ENCODE measurements at places on chromosomes 1 and 21. TPM values are rescaled to one million over a fixed set of nuclear protein-coding genes. Genes with fewer than 3 reads are reported as not detected.

GRCh38 chr1:22869325-22869724 lies 103.3 kb downstream of the LACTBL1 start:
- no peak for DNase-seq

GRCh38 chr1:197399755-197400521 lies 131.9 kb downstream of the CRB1 start:
- no peak for DNase-seq

DNA sequence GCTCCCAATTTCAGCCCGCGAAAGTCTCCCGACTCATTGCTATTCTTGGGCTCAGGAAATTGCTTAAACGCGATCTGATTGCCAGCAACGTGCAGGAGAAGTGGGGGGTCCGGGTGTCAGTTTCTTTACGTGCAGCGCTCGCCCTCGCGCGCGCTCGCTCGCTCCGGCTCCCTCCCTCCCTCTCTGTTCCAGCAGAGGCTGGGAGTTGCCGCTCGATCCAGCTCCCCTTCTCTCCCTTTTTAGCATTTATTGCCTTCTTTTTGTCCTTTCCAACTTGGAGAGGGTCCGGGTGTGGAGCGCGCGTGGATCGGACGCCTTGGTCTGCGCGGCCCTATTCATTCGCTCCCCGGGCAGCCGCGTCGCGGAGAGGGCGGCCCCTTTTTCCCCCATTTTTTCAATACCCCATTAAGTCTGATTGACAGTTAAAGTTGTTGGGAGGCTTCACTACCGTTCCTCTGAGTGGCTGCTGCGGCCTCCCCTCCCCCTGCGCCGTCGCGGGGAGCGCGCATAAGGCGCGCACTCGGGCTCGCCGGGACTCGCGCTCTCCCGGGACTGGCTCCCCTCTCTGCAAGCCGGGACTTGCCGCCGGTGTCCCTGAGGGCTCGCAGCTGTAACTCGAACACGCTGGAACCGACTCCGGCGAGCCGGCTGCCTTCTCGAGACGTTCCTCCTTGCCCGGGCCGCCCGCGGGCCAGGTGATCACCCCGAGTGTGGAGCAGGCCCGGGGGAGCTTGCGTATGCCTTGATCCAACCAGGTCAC lies at the start of gene DHRS3:
Gene DHRS3 (minus strand): TSS at position 310 of the 760 bp plus-strand sequence. CDS start 862 bp downstream, outside the sequence.
- DNase-seq, result peak; percentile 93

The SH3BGRL3 gene
- 12.5 TPM for total RNA-seq

DNA sequence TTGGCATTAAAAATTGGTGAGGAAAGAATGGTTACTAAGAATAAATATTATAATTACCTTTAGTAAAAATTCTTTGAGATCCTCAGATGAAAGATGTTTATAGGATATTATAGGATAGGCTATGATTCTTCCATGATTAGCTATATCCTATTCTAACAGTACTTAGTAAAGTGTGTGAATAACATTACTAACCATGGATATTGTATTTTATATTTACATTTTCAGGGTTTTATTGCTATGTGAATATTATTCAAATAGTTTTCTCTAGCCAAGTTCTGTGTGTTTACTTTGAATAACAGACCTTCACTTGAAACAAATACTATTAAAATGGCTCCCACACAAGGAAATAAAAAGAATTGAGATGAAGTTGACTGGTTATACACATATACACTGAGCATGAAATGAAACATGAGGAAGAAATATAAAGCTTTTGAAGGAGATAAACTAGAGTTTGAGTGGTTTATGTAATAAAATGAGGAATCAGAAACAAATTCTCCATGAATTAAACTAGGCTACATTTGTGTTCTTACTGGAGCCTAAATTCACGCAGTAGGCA lies 479.4 kb upstream of the PKN2 start:
- DNase-seq, result no peak

DNA sequence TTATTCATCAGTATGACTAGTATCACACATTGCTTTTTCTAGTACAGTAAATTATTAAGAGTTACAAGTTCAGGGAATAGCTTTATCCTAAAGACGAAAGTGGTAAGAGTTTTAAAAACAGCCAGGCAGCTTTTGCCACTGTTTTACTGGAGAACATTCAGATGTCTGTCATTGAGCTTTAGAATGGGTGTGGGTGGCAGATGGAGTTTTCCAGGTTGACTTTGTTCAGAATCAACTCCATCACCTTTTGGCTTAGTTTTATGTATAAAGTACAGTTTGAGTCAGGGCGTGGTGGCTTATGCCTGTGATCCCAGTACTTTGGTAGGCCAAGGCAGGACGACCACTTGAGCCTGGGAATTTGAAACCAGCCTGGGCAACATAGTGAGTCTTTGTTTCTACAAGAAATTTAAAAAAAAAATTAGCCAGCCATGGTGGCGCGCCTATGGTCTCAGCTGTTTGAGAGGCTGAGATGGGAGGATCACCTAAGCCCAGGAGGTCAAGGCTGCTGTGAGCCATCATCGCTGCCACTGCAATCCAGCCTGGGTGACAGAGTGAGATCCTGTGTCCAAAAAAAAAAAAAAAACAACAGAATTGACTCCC lies 29.9 kb upstream of the PLEKHM2 start:
- no peak for DNase-seq

GRCh38 chr1:167676205-167676915 lies 45.4 kb upstream of the MPZL1 start:
- no peak for DNase-seq

DNA sequence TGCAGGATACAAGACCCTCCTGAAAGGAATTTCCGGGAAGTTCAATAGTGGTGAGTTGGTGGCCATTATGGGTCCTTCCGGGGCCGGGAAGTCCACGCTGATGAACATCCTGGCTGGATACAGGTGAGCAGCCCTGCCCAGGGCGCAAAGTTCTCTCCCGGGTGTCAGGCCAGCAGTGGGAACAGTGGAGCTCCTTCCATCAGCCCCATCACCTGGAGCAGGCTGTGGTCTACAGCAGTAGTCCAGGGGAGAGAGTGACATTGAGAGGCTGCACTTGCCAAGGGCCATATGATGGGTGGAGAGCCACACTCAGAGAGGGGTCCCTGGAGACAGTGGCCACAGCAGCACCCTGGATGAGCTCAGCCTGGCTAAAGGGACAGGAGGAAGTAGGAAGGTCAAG lies 44.1 kb downstream of the TFF3 start:
- no peak for DNase-seq

The ANGPTL7 gene
- 0.24 TPM for total RNA-seq

GRCh38 chr1:17403081-17403480 lies 31.1 kb downstream of the PADI6 start:
- no peak for DNase-seq

The PAPPA2 gene
- total RNA-seq, result 2.4 TPM

DNA sequence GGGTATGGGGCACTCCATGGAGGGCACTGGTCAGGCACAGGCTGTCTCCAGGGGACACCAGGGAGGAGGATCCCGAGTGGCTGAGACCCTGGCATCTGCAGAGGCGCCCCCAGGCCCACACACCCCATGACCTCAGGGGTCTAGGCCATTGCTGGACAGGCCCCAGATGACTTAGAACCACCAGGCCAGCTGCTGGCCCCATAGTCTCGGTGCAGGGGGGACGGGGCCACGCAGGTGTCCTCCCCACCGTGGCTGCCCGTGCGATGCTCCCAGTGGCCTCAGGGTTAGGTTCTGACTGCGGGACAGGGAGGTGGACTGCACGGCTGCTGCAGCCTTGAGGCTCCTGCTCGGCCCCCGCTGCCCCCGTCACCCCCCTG lies 44.0 kb downstream of the MORN1 start:
- DNase-seq, result no peak

DNA sequence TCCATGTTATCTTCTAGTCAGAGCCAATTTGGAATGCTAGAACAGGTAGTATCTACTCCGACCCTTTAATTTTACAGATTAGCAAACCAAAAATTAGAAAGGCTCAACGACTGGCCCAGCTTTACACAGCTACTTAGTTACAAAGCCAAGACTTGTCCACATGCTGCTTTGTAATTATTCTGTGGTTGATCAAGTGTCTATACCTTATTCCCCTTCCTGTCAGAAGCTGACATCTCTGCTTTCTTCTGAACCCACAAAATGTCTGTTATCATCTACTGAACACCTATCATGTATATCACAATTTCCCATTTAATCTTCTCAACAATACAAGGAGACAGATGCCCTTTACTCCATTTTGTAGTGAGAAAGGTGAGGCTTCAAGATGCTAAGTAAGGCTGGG lies 15.6 kb downstream of the TGFBR3 start:
- no peak for DNase-seq

DNA sequence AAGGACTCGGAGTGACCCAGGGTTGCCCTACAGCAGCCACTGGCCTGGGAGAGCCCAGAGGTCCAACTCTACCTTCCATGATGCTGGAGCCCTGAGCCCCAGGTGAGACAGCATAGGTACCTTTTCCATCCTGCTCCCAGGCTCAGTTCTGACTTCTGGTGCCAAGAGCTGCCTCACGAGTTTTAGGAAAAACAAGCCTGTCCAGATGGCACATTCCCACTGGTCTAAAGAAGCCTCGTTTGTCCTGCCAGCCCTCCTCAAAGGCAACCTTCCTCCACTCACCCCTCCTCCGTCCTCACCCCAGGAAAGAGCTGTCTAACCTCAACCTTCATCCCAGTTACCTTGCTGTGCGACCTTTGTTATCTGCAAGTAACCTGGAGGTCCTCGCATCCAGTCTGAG lies 53.5 kb upstream of the PRELP start:
- no peak for DNase-seq

The ADAM30 gene
- total RNA-seq, result 1.4 TPM

DNA sequence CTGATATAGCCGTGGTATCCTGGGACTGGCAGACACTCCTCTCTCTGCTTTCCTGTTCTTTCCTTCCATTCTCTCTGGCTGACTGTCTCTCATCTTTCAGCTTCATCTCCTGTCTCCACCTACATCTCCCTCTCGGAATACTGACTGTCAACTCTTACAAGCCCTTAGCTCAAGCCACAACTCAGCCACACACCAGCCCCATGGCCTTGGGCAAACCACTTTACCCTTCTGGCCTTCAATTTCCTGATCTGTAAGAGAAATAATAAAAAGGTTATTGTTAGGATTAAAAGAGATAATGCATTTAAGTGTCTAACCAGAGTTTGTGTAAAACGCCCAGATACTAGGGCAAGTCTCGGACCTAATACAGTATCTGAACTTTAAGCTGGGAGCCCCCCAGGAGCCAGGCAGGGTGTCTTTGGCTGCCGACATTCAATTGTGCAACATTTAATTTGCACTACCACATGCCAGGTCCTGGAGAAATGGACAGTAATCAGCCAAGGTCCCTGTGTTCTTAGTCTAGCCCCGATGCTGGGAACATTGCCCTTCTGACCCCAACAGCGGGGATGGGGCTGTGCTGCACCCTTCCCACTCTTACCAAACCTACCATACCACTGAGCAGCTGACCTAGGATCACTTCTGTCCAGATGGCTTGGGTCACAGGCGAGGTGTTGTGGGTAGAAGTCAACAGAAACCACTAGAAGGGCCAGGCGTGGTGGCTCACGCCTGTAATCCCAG lies 5.1 kb downstream of the ECHDC2 start:
- DNase-seq, result no peak

The RAB42 gene
- 7.0 TPM for total RNA-seq

DNA sequence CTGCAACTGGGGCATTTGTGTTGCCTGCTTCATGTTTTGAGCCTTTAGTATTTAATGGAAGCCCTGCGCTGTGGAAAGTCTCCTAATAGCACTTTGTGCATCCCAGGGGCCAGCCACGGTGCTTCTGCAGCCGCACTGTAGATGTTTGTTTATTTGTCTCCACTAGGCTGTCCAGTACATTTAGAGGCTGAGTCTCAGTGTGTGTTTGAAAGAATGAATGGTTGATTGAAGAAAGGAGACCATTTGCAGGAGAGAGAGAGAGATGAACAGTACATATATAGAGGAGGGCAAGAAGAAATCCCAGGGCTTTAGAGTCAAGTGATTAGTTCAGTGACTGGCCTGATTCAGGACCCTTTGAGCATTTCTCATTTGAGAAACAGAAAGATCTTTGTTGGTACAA lies 33.9 kb downstream of the MPZL1 start:
- no peak for DNase-seq

DNA sequence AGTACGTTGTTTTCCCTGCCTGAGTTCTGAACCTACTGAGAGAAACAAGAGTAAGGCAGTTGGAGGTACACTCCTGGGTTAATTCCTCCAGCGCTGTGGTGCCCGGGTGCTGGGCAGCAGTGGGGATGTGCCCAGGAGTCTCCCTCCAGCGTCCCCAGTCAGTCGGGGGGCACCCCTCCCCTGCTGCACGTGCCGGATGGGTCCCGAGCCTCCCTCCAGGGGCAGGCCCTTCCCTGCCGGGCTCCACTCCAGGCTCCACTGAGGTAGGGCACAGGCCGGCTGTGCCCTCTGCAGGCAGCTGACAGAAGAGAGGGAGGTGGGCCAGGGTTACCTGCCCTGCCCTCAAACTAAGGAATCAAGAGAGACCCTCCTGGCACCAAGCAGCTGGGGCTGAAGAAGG lies 238.1 kb upstream of the VAMP3 start:
- no peak for DNase-seq

DNA sequence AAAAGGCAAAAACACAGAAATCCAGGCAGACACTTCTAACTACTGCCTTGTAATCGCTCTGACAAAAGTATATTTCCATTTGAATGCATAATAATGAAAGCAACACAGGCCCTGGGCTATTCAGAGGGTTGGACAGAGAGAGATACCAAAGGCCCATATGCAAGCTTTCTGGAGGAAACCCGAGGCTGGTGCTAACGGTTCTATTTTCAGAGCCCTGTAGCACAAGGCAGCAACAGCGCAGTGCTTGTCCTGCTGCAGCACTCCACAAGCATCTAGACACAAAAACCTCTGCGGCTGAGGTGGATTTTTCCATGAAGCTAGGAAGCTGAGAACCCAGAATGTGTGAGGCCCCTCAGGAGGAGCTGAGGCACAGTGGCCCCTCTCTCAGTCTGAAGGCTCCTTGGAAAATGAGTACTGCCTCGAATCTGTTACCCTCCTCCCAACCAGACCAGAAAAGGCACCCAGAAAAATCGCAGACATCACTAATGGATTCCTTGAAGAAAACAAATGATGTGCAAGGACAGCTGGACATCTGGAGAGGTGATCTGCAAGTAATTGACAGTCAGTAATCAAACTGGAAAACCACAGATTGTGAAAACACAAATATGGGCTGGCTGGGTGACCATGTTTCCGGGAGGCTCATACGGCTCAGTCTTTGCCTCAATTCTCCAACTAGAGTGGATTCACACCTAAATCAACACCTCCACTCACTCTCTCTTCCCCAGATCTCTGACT lies 54.0 kb downstream of the COLGALT2 start:
- no peak for DNase-seq

- no peak for DNase-seq
Measured at GRCh38 chr1:19689856-19690255, 25.2 kb downstream of the HTR6 start.

- no peak for DNase-seq
Measured at GRCh38 chr1:46277658-46278373, 25.6 kb downstream of the LRRC41 start.

GRCh38 chr1:34709547-34709946 lies 45.3 kb upstream of the GJB5 start:
- DNase-seq, result no peak

- DNase-seq, result peak; percentile 62
Measured at GRCh38 chr21:31335957-31336738, 7.9 kb downstream of the TIAM1 start.

GRCh38 chr1:201051399-201051798 lies 27.9 kb upstream of the KIF21B start:
- DNase-seq, result no peak

- DNase-seq, result peak; percentile 77
Measured at GRCh38 chr1:199551967-199552565, 475.4 kb upstream of the NR5A2 start.

Measured in umbilical cord (tissue), 2 donors.